Right ventricle myocardium superior (tissue), 1 donor: ENCODE measurements at places on chromosomes 3 and 15.

- no peak for DNase-seq
These were observed 20.7 kb upstream of the SLC28A1 start for GRCh38 chr15:84863565-84864443.

DNA sequence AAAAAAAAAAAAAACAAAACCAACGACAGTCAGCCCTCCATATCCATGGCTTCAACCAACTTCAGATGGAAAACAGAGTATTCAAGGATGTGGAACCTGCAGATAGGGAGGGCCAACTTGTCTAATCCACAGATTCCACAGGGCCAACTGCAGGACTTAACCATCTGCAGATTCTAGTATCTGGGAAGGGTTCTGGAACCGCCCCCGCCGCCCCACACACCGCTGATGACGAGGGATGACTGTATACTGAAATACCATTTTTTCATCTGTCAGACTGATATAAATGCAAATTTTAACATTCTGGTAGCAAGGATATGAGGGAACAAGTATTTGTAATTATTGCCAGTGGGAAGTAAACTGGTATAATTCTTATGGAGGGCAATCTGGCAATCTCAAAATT lies 29.5 kb downstream of the ADPGK start:
- no peak for DNase-seq

DNA sequence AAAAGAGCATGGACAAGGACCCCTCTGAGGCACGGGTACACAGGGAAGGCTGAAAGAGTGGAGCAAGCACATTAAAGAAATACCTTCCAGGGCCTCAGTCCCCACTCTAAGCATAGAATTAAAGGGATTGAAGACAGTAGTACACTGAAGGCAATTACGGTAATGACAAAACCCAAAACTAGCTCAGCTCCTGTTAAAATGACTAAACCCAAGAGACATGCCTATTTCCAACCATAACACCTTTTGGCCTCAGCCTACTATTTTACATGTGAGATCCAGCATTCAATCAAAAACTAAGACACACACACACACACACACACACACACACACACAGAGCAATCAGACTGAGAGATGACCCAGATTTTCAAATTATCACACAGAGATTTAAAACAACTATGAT lies 19.8 kb downstream of the MAP4 start:
- no peak for DNase-seq

DNA sequence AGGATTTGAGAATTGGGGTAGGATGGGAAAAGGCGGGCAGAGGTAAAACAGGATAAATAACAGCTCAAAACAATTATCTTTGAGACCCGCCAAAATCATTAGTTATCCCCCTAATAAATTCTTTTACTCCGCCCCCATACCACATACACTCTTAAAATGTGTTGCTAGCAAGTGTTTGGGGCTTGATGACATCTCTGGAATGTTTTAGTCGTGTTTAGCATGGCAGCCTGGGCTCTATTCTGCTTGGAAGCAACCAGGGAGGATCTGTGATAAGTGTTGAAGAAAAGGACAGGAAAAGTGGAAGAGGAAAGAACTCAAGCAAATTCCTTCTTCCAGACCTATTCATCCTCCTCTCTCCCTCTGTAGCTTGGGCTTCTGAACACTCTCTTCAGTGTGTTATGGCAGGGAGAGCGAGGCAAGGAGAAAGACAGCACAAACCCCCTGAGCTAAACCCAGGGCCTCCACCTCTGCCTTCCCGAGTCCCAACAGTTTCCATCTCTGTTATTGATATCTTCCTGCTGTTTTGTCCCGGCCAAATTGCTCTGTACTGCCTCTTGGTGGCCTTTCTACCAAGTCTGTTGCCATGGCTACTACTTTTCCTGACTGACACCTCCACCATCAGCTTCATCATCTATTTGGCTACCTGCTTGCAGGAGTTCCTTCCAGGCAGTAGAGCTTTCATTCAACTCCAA lies 135.8 kb downstream of the RPL22L1 start:
- no peak for DNase-seq

DNA sequence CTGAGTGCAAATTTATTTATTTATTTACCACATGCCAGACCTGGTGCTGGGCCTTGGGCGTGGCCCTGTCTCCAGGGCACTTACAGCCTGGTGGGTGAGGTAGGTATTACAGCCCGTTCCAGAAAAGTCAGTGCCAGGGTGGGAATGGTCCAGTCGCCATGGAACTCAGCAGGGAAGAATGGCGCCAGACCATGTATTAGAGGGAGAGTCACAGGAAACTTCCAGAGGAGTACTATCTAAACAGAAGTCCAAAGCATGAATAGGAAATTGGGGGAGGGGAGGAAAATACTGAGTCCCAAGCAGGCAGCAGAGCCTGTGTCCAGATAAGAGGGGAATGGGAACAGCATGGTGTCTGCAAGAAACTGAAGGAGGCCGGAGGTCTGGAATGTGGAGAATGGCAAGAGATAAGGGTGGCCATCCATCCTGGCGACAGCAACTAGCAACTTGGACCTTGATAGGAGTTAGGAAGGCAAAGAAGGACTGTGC lies 27.0 kb downstream of the SH3BP5 start:
- DNase-seq, result no peak

GRCh38 chr3:111726788-111727305 lies 131.7 kb upstream of the ZBED2 start:
- DNase-seq, result no peak

DNA sequence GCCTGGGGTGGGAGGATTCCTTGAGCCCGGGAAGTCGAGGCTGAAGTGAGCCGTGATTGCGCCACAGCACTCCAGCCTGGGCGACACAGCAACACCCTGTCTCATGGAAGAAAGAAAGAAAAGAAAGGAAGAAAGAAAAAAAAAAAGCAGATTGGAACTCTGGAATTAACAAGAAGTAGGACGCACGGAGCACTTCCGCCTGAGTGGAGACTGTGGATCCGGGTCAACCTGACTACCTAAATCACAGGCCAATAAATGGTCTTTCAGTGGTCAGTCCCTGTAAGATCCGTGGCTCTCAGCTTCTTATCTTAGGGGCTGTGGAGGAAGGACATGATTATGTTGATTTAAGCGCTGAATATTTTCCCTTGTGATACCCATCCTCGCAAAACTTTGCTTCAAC lies 2.4 kb upstream of the PPARG start:
- no peak for DNase-seq

DNA sequence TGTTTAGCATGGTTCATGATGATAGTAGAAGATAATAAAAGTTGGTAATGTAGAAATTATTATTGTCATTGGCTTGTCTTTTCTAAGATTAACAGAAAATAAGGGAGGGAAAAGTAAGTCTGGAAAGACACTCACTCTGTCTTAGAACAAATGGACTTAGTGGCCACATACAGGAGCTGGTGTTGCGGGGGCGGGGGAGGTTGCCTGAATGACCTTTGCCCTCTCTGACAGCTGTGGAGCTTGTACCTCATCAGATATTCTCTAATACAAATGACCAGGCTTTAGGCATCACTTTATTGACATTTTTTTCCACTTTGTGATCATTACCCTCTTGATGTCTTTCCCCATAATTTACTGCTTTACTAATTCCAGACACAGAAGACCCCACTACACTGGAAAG lies 5.9 kb downstream of the TAGLN3 start:
- no peak for DNase-seq

- DNase-seq, result no peak
These were observed 18.3 kb upstream of the VGLL3 start for GRCh38 chr3:87009271-87009670.

GRCh38 chr3:66795365-66795764 lies 202.7 kb upstream of the KBTBD8 start:
- DNase-seq, result no peak

GRCh38 chr15:44595246-44595645 lies 58.3 kb downstream of the EIF3J start:
- DNase-seq, result no peak

DNA sequence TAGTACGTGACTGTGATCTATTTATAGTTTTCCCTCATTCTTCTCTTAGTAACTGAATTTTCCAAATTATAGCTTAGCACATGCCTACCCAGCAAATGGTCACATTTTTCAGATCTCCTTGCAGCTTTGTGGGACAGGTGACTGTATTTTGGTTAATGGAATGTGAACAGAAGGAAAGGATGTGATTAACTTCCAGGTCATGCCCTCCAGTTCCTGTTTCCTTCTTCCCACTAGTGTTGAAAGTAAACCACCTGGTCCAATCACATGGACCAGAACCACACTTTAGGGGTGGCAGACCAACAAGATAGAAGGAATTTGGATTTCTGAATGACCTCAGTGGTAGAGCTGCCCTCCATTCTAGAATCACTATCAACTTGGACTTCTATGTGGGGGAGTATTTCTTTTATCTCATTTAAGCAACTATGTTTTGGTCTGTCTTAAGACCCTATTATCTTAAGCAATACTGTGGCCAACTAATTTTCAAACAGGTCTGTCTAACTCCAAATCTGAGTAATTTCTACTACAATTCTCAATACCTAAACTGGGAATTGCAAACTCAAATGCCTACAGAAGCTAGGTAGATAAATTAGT lies 76.0 kb upstream of the TSC22D2 start:
- DNase-seq, result no peak

DNA sequence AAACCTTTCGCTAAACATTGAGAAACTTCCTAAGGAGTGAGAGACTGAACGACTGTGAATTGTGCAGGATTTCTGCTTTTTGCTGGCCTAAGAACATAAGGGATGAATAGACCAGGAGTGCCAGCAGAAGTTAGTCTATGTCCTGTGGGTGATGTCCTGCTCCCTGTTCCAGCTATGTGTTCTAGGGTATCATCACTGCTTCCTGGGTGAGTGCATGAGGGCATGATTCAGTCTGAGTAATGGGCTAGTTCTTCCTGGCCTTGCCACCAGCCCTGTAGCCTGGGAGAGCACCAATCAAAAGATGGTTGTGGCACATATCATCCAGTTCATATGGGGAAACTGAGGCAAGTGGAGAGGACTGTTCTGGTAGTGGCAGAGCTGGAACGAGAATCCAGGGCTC lies 153.9 kb upstream of the TPM1 start:
- no peak for DNase-seq

DNA sequence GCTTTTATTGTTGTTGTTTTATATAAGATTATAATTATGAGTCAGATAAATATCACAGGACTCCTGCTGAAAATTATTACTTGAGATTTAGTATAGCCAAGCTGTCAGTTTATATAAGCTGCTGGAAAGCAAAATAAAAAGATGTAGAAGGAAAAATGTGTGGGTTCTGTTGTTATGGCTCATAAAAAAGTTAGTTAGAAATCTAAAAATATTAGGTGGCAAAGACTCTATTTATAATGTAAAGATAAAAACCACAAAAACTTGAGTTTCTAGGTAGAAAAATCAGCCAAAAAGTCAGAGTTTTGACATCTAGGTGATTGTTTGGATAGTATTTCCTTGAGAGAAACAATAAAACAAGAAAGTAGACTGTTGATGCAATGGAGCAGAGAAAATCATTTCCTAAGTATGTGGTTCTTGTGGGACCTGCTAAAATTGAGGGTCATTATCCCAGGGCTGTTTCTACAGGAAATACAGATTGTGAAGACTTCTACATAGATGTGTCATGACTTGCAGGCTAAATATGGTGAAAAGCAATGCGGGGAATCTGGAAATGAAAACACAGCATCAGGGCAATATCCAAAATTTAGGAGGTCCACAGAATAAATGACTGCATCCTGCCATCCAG lies 1109.6 kb upstream of the CADM2 start:
- DNase-seq, result no peak

DNA sequence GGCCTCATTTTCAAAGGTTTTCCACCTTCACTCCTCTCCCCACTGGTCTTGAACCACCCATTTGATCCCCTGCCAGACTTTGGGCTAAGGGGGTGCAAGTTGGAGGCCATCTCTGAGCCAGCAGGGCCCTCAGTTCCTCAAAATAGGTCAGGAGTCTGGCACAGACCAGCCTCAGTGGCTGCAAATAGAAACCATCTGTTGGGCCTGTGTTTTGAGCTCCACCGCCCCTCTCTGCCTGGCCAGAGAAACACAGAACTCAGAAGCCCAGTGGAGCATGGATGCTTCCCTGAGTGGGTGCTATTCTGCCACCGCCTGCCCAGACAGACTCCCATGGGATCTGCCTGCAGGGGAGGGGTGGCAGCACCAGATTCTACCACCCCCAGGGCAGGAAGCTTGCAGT lies 56.3 kb downstream of the CORO2B start:
- DNase-seq, result peak; percentile 68

DNA sequence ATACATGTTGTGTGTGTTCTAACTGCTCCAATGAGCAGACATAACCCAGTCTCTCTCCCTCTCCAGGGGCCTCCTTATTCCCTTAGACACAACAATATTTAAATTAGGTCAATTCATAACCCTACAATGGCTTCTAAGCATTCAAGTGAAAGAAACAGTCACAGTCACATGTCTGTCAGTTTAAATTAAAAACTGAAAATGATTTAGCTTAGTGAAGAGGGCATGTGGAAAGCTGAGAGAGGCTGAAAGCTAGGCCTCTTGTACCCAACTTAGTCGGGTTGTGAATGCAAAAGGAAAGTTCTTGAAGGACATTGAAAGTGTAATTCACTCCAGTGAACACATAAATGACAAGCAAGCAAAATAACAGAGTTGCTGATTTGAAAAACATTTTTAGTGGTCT lies 1519.6 kb downstream of the OTOL1 start:
- no peak for DNase-seq

DNA sequence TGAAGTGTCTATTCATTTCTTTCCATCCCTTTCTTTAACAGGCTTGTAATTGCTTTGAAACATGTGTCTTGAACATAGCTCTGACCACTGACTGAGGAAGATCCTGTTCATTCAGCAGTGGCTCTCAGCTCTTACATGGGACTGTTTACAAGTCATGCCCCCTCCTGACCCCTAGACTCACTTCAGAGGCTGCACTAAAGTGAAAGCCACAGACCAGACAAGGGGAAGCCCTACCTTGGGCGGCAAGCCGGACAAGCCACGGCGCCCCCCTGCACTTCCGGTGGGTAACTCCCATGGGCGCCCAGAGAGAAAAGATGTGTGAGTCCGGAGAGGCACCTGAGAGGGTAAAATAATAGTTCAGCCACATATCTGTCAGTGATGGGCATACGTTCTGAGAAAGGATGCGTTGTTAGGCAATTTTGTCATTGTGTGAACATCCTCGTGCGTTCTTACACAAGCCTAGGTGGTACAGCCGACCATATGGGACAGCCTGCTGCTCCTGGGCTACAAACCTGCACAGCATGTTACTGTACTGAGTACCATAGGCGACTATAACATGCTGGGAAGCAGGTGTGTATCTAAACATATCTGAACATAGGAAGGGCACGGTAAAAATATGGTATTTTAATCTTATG lies 116.2 kb downstream of the CHSY1 start:
- no peak for DNase-seq

- no peak for DNase-seq
These were observed 2.9 kb downstream of the MBNL1 start for GRCh38 chr3:152271501-152272236.
